Activated T-cell treated with anti-CD3 and anti-CD28 coated beads, Interleukin-2, amount 50 U/mL, for 72 hours (primary cell): ENCODE measurements at places on chromosomes 3 and 15. TPM values are rescaled to one million over a fixed set of nuclear protein-coding genes. Genes with fewer than 3 reads are reported as not detected.

DNA sequence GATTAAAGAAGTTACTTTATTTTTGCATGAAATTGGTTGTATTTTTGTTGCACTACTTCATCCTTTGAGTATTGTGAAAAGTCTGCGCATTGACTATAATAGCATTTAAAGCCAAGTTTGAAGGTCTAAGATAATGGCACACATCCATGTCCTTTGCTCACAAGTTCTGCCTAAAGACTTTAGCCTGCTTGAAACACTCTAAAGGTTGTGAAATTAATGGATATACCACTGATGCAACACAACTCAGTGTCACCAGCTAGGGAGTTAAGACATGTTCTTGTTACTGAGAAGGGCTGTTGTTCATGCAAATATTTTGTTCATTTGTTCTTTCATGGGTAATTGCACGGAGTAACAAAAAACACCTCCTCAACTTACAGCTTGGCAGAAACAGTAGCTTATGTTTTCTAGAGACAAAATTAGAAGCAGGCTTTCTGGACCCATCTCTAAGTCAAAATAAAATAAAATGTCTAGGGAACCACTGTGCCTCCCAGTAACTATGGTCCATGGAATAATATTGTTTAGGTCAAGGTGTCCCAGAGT, 83.9 kb downstream of the PPARG start:
- H3K27ac ChIP-seq: no peak overlapping the region
- H3K4me3 ChIP-seq: no peak overlapping the region
- no peak for DNase-seq
- H3K27me3 ChIP-seq: peaks cover 35% of the 10 kb centered on the region
- peaks cover 5% of the 10 kb centered on the region for H3K4me1 ChIP-seq

- H3K36me3 ChIP-seq: no peaks in the 10 kb centered on the region
- no peak overlapping the region for H3K27ac ChIP-seq
- H3K27me3 ChIP-seq: peaks cover 24% of the 10 kb centered on the region
- H3K4me1 ChIP-seq: no peaks in the 10 kb centered on the region
- no peak for DNase-seq
These were observed 3.1 kb downstream of the CFAP100 start for GRCh38 chr3:126397610-126398422.

GRCh38 chr15:95370291-95370690, 960.2 kb upstream of the NR2F2 start:
- peaks cover 12% of the 10 kb centered on the region for H3K27me3 ChIP-seq
- no peak overlapping the region for H3K27ac ChIP-seq
- no peaks in the 10 kb centered on the region for H3K4me1 ChIP-seq
- H3K36me3 ChIP-seq: no peaks in the 10 kb centered on the region
- DNase-seq: no peak

GRCh38 chr15:48624700-48625099, 20.8 kb downstream of the FBN1 start:
- no peak for DNase-seq
- H3K27ac ChIP-seq: no peak overlapping the region
- H3K4me1 ChIP-seq: no peaks in the 10 kb centered on the region
- H3K4me3 ChIP-seq: no peak overlapping the region
- no peaks in the 10 kb centered on the region for H3K27me3 ChIP-seq
- H3K36me3 ChIP-seq: no peaks in the 10 kb centered on the region

The LRRK1 gene
- total RNA-seq: 1.2 TPM
